ENCODE measurements at places on chromosomes 2 and 18.

DNA sequence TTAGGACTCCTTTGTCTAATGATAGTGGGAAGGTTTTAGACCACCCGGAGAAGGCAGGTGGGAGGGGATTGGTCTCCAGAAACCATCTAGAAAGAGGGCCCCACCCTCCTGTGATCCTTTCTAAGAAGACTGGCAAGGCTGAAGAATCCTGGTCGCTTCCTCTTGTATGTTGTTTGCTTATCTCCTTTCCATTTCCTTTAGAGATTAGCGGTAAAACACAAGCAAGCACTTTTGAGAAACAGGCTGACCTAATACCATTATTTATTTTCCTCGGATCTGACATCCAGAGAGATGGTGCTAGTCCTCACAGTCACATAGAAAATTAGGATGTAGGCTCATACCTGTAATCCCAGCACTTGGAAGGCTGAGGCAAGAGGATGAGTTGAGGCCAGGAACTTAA lies 45.2 kb upstream of the SPRED2 start:
- DNase-seq, result no peak

DNA sequence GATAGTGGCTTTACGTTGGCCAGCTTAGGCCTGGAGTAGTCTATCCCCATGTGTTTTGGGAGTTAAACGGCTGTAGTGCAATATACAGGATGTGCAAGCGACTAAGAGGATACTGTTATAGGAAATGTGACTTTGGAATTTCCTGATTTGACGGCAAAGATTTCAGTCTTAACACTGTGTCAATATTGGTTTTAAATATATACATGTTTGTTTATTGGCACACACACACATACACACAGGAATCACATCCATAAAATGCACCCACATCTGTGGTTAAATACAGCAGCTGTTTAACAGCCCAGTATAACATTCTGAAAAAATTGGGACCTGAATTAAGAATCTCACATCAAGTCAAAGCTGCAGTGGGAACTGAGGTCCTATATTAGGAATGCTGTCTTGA lies 347.1 kb downstream of the TXNL1 start:
- DNase-seq, result no peak

GRCh38 chr18:48751727-48752468 lies 198.9 kb downstream of the SMAD7 start:
- no peak for DNase-seq

- no peak for DNase-seq
Measured at GRCh38 chr2:156986339-156986988, 271.0 kb upstream of the GALNT5 start.

GRCh38 chr2:144510294-144510991 lies 9.5 kb downstream of the ZEB2 start:
- no peak for DNase-seq

- peak; percentile 97 for DNase-seq
Measured at GRCh38 chr2:28276076-28276618, 116.5 kb upstream of the FOSL2 start.

DNA sequence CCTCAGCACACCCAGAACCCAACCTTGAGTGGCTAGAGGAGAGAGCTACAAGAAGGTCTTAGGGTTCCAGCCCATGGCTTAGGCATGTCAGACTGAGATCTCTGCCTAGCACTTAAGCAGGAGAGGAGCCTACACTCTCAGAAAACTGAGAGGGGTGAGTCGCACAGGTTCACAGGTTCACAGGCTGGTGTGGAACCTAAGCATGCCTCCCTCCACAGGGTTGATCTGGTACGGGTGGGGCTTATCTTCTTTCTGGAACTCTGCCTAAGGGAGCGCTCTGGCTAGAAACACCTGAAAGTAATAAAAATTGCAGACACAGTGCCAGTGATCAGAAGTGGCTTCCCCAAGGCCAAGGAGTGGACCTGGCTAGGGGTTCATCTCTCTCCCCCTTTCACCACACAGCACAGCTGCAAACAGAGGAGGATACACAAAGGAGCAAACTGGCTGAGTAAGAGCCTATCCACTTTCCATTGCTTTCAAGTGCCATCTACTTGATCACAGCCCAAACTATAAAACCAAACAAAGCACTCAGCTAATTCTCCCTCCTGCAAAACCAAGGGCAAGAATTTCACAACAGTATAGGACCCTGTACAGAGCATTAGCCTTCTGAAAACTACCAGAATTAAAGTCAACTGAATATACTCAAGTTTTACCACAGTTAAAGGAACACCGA lies 481.9 kb upstream of the SETBP1 start:
- DNase-seq, result no peak

DNA sequence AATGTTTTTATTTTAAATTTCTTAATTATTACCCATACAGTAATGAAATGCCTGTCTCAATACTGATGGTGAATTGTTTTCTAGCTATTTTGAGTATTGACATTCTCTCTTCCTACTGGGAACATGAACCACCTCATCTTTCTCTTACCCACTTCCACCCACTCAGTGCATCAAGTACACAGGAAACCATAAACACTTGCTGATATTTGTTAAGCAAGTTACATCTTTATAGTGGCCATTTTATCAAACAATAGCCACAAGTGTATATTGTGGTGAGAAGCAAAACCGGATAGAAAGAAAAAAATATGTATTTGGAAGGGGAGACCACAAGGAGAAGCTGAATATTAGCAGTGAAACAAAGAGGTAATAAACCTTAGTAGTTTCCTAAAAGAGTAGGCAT lies 368.1 kb upstream of the HNRNPA3 start:
- DNase-seq, result no peak

- no peak for DNase-seq
Measured at GRCh38 chr2:208025814-208026184, 472 bp upstream of the PLEKHM3 start.

- DNase-seq, result no peak
Measured at GRCh38 chr2:31312898-31313297, 78.9 kb downstream of the EHD3 start.

- DNase-seq, result no peak
Measured at GRCh38 chr18:48860269-48861180, 90.2 kb downstream of the SMAD7 start.

DNA sequence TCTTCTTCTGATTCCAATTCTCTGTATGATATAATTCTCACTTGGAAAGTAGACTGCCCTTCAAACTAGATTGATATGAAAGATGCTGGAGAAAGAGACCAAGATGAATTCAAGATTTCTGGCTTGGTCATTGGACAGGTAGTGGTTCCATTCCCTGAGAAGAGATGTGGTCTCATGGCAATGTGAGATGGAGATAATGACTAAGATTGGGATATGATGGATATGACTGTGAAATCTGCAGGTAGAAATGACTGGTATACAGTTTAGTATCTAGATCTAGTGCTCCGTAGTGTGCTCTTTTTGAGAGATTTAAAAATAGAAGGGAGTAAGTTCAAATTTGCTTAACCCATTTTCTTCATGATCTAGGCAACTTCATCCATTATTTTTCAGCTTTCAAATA lies 425.4 kb upstream of the TRIB2 start:
- no peak for DNase-seq

DNA sequence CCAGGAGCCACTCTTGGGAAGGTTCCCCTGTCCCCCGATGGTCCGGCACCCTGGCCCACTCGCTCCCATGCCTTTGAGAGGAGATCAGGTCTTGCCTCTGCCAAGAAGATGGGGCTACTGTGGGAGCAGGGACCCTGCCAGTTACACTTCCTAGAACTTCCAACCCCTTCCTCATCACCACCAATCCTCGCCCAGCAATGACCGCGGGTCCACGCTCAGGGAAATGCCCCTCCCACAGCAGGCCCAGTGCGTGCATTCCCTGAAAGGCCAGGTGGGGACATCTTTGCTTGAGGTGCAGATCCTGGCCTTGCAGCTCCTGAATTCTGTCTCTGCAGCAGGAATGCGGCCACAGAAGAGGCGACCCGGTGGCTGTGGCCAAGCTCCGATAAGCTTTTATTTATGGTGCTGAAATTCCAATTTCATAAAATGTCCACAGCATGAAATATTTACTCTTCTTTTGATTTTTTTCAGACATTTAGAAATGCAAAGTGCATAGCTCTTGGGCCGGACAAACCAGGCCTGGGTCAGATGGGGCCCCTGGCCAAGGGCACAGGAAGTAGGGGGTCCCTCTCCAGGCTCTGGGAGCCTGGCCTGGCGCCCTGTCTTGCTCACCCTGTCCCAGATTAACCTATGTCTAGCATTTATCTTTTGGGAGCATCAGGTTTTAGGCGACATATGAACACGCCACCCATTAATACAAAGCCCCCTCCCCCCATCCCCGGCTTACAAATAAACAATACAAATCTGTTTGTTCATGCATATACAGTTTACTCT lies 29.8 kb downstream of the PXDN start:
- no peak for DNase-seq

- DNase-seq, result no peak
Measured at GRCh38 chr2:118044103-118044716, 30.3 kb upstream of the CCDC93 start.

DNA sequence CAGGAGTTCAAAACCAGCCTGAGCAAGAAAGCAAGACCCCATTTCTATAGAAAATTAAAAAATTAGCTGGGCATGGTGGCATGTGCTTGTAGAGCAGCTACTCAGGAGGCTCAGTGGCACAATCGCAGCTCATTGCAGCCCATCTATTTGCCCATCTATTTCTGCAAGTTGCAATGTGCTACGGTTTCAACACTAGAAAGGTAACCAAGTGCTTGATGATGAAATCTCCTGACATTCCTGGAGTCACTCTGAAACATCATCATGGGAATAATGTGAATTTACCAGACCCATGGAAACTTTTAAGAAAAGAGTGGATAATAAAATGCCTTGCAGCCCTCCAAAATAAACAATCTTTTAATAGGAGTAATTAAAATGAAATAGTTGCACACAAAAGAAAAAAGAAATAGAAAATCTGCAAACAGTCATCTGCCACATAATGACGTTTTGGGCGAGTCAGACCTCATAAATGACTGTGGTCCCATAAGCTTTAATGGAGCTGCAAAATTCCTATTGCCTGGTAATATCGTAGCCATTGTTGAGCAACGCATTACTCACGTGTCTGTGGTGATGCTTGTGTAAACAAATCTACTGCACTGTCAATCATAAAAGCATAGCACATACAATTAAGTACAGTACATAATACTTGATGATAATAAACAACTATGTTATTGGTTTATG lies 46.6 kb upstream of the AMMECR1L start:
- DNase-seq, result no peak

DNA sequence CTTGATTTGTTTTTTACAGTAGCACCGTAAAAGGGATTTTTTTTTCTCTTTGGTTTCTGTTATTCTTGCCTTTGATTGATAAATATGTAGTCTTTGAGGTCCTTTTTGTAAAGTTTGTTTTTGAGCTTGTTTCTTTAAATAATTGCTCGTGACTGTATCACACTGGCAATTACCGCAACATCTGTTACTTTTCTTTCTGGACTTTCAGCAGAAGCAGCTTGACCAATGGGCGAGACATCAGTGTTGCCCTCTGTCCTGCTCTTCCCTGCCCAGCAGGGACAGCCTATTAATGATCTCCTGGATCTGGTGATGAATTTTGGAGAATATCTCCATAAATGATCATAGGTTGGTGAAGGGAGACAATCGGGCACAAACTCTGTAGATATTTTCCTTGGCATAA lies 74.9 kb downstream of the TDRD15 start:
- DNase-seq, result no peak

GRCh38 chr18:45243340-45244110 lies 371.8 kb upstream of the SLC14A2 start:
- DNase-seq, result no peak

DNA sequence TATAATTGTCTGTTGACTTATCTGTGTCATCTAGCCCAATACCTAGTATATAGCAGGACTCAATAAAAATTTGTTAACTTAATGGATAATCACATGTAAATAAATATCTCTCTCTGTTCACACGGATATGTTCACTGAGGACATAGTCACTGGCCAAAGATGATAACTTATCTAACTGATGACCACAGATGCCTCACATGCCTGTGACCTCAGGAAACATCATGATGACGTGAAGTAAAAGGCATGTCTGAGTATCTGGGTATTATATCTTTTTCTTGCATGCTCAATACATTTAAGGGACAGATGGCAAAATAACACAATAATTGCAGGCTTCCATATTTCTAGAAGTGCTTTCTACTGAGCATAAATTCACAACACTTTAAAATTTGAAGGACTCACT lies 41.4 kb upstream of the PARD3B start:
- no peak for DNase-seq

DNA sequence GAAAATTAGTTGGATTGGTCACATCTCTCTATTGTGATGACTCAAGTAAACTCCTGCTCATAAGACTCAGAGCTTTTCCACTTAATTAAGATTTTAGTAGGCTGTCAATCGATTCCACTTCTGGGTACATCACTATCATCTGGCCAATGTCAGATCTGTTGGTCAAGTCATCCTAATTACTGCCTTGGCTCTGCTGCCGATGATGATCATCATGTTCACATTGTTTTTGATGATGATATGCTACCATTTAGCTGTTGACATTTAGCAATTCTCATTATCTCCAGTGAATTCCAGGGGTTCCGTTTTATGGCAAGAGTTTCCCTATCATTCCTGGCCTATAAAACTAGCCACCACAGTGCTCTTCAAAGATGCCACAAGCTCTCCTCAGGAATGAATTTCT lies 253.4 kb downstream of the IKZF2 start:
- no peak for DNase-seq

DNA sequence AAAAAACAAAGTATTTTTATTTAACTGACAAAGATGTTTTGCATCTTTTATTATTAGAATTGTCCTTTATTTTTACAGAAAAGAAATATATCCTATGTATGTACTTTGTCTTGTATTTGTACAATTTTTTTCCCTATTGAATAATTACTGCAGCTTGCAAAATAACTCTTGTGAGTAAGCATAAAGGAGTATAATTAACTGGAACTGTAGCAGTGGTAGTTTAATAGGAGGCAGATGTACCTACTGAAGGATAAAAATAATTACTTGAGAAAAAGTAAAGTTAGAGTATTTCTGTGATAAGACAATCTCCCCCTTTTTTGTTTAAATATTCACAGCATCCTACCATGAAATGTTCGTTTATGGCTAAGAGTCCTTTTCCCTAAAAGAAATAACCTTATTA lies 34.7 kb downstream of the EHBP1 start:
- DNase-seq, result no peak

DNA sequence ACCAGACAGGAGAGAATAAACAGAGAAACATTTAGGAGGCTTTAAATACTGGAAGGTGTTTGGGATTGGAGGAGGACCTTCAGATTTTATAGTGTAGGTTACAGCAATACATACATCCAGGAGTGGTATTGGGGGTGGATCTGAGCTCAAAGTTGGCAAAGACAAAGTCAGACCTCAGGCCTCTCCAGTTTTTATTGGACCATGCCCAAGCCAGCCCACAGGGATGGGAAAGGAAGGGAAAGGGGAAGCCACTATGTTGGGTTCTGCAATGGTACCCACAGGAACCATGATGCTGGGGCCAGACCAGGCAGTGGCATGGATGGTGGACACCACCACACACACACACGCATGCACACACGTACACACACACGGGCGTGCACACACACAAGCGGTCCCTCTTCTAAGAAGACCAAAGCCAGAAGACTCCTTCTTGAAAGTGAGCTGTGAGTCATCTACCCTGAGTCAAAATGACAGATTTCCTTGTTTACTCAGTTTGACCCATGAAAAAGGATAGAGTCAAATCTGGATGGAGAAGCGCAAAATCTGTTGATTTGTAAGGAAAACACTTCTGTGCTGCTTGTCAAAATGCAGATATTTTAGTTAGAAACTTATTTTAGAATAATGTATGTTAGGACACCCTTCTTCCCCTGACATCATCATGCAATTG lies 87.9 kb downstream of the TRABD2A start:
- no peak for DNase-seq

- DNase-seq, result no peak
Measured at GRCh38 chr18:64919971-64920570, 771.2 kb upstream of the LINC00305 start.
